ENCODE measurements at places on chromosomes 5 and 9. TPM values are rescaled to one million over a fixed set of nuclear protein-coding genes. Genes with fewer than 3 reads are reported as not detected.
A peak's percentile ranks its signal among the peaks of the same experiment; 100 is the strongest.

Gene TIMD4
- total RNA-seq: not detected

Gene PCDHGA6
- 0.46 TPM for total RNA-seq

Gene GNA14
- total RNA-seq: 0.23 TPM

GRCh38 chr5:10328323-10328722 is 20.6 kb upstream of the CMBL start:
- peak; percentile 73 for DNase-seq

- DNase-seq: no peak
These were observed 15.5 kb upstream of the ERMP1 start for GRCh38 chr9:5848372-5848882.

- no peak for DNase-seq
These were observed 152.5 kb upstream of the COX7C start for GRCh38 chr5:86465052-86465838.

- DNase-seq: no peak
These were observed 22.3 kb upstream of the OMD start for GRCh38 chr9:92446536-92446935.

Data from Daoy (cell line).